Fibroblast of skin of left quadriceps (primary cell): ENCODE measurements at places on chromosomes 5 and 9.

DNA sequence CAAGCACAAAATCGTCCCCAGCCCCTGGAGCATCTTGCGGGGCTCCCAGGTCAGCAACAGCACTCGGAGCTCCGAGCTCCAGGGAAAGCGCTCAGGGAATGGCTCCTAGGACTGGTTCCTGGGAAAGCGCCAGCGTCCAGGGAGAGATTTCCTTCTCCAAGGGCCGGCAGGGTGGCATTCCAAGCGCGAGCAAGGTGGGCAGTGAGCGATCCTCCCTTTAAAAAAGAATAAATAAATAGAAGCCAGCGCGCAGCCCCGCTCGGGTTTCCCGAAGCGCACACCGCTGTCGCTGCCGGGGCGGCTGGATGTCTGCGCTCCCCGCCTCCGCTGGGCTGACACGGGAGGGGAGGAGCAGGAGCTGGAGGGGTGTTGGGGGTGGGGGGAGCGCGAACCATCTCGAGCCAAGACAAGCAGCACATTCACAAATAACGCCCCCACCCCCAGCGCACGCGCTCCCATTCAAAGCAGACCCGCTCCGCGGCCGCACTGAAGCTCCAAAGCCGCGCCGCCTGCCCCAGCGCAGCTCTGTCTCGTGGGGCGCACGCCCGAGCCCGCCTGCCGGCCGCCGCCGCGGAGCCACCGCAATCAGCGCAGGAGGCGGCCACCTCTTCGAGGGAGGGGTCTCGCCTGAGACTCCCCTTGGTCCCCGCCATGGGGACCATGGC is 327.4 kb downstream of the SH3GL2 start:
- DNase-seq, result no peak

GRCh38 chr9:25703701-25704357 is 25.6 kb upstream of the TUSC1 start:
- peak; percentile 2 for DNase-seq

GRCh38 chr5:140220032-140220697 is 45.2 kb downstream of the CYSTM1 start:
- no peak for DNase-seq

- no peak for DNase-seq
Measured at GRCh38 chr5:168598639-168599038, 19.5 kb upstream of the PANK3 start.

- no peak for DNase-seq
Measured at GRCh38 chr5:170693701-170694100, 89.8 kb upstream of the GABRP start.

DNA sequence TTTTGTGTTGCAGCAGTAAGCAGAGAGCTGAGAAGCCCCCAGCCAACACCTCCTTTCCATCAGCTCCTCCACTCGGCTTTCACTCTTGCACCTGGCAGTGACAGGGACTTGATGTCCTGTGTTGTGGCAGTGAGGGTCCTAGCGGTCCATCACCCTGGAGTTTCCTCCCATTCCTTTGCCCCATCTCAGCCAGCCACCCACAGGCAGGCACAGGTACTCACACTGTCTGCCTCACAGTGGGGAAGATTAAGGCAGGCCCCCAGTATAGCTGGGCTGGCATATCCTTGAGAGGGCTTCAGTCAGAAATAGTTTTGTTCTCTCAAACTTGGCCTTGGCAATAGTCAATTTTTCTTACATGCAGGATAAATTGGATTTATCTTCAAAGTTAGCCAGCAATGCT is 362.7 kb downstream of the GADD45G start:
- DNase-seq, result no peak

DNA sequence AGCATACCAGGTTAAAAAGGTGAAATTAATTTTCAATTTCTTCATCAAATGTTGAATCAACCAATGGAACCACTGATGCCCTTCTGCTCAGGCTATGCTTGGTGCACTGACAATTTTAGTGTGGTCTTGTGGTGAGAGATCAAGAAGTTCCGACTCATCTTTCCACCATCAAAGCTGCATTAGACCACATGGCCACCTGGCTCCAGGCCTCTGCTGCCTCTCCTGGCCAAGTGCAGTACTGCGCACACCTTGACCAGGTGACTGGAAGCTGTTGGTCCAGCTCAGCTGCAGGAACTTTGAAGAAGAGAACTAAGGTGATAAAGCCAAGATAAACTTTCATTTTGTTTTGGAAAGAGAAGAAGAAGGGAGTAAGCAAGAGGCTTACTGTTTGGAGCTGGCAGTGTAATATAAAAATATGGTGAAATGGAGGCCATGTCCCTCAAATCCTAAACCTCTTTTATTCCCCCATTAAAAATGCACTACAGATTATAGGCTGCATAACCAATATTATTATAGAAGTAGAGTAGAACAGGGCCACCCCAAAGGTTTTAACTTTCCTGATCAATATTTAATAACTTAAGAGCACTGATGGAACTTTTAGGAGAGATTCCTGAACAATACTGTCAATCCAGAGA is 315.5 kb upstream of the C9orf72 start:
- DNase-seq, result no peak

DNA sequence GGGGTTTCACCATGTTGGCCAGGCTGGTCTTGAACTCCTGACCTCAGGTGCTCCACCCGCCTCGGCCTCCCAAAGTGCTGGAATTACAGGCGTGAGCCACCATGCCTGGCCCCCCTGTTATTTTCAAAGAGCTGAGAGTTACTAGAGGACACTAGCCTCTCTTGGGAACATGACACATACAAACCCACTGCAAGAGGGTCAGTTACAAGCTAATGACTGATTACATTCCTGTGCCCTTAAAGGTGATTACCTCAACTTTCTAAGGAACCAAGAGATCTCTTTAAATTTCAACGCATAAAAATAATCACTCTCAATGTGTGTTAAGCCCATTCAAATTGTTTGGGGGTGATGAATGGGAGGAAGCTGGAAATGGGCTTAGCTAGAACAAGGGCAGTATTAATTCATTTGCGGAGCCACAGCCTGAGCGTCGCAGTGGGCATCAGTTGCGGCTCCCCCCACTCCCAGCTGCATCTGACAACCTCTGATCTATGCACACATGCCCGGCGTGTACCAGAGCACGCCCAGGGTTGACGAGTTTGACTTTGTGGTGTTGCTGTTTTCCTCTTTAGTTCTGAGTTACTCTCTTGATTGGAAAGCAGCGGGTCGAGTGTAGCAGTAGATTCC is 146.9 kb downstream of the GOLPH3 start:
- DNase-seq, result no peak

- no peak for DNase-seq
Measured at GRCh38 chr5:12974856-12975255, 969.6 kb downstream of the DNAH5 start.

DNA sequence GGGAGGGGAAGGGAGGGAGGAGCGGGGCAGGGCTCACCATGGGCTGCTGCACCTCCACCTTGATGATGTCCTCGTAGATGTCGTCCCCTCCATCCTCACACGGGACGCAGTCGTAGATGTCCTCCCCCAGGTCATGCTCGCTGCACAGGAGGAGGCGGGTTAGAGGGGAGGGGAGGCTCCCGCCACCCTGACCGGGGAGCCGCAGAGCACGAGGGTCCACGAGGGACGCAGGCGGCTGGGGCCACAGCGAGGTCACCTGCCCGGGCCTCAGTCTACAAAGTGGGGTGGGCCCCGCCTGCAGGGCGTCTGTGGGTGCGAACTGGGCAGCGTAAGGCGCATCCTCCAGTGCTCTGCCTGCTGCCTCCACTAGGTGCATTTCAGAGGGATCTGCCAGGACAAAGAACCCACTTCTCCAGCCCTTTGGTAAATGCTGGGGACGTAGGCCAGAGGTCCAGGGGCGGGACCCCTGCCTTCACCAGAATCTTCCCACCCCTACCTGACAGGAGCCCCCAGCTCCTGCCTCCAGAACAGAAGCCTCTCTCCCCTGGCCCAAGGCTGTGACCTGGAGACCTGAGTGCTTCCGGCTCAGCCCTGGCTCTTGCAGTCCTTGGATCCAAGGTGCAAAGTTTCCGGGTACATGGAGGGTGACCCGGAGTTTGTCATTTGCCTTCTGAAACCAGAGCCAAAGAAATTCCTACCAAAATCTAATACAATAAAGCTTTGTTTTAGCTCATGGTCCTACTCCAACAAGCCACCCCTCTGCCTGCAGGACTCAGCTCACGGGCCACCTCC is 74.1 kb upstream of the SARDH start:
- DNase-seq, result no peak

- DNase-seq, result no peak
Measured at GRCh38 chr5:43386960-43387362, 25.2 kb downstream of the CCL28 start.

DNA sequence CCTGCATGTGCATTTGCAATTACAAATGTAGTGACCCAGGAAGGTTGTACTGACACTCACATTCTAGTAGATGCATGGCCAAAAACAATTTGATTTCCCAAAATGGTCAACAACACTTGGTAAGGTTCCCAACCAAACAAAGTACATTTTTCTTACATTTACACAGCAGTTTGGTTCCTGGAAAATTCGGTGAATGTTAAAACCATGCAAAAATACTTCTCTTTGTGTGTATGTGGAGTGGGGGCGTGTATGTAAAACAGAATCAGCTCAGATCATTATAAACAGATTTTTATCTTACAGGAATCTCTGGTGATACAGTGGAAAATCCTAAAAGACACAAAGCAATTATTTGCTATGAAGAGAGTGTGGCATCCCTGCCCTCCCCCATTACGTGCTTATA is 25.1 kb upstream of the MELK start:
- no peak for DNase-seq

DNA sequence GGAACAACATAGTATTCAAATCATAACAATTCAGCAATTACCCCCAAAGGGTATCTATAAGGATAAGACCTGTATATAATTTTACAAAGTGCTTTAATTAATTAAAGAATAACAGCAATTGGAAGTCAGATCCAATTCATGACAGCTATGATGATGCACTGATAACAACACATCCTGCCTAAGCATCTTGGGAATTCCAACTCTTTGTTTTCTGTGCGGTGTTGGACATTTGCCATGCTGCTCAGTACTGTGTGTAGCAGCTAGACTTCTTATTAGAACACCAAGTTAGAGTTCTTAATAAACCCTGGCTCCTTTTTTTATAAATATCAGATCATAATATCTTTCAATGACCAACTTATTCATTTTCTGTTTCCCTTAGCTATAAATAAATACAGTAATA is 209.0 kb downstream of the SEC61B start:
- DNase-seq, result no peak

DNA sequence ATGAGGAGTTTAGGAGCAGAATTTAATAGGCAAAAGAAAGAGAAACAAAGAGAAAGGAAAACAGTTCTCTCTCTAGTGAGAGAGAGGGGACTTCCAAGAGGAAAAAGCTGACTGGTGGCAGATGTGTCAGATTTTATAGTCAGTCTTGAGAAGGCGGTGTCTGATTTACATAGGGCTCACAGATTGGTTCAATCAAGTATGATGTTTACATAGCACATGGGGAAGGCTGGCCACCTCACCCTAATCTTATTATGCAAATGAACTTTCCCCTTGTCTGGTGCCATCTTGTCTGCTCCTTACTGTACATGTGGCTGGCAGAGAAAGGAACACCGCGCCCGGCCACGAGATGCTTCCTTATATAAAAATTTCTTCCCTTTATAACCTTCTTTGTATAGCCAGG is 24.7 kb downstream of the UNC13B start:
- DNase-seq, result no peak

DNA sequence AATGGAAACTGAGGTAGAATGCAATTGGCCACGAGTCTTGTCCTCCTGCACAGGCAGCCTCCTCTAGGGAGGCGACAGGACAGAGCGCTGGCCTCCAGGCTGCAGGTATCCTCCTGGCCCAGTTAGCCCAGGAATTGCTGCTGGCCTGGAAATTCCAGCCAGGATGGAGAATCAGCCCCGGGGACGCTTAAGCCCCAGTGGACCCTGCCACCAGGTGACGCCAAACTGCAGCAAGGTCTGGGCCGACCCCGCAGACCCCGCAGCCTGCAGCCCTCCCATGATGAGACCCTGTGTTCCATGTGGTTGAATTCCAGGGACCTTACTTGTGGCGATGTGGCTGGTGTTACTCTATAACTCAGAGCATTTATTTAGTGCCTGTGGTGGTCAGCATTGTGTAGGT is 7.3 kb downstream of the CACFD1 start:
- no peak for DNase-seq

- no peak for DNase-seq
Measured at GRCh38 chr5:158313027-158313732, 454.2 kb upstream of the CLINT1 start.

DNA sequence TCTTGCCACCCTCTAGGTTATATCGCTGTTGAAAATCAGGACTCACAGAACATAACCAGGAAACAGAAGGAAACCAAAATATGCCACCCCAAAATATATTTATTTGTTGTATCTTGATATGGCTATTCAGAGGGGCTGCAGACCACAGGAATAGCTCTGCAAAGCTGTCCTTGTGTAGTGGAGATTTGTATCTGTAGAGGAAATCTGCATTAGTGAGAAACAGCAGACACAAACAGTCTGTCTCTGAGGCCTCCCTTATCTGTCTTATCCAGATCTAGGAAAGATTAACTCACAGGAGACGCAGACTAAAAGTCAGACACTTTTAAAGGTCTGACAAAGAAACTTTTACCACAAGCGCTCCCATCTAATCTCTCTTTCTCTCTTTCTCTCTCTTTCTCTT is 54.1 kb upstream of the CEMIP2 start:
- no peak for DNase-seq

DNA sequence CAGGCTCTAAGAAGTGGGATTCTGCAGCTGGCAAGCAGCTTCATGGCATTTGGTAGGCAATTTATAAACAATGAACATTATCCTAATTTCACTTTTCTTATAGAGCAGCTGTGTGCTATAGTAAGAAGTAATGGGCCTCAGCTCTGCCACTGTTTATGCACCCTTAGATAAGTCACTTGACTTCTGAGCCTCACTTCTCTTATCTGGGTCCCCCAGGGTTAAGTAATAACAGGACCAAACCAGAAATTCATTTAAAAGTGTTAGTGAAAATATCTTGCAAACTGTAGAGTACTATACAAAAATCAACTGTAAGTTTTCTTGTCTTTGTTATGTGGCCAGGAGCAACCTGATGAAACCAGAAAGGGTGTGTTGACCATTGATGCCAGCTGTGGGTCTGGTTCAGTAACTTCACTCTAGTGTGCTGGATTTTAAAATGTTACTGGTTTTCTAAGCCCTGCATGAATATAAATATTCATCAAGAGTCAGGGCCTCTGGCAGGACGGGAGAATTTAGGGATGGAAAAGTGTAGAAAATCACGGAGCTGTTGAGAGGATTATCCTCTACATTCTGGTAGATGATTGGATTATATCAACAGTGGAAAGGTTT is 24.2 kb downstream of the TNFAIP8 start:
- DNase-seq, result no peak

DNA sequence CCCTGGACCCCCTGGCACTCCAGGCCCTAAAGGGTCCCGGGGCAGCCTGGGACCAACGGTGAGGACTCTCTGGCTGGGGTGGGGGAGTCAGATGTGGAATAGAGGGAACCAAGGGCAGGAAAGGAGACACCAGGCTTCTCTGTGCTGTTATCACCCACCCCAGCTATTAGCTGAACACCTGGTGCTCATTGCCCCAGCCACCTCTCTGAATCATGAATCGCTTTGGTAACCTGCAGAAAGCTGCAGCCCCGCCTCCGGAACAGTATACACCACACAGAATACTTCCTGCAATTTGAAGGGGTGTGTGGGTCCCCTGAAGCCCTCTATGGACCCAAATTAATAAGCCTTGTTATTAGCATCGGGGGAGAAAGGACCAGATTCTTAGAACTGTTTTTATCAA is 40.4 kb upstream of the ORM1 start:
- DNase-seq, result no peak
